HT1080 (cell line): ENCODE measurements at places on chromosomes 13 and 19. TPM values are rescaled to one million over a fixed set of nuclear protein-coding genes. Genes with fewer than 3 reads are reported as not detected.

GRIN2D gene
- 0.20 and 0.21 TPM in 2 replicates for total RNA-seq

TMEM150B gene
- not detected in 2 replicates for total RNA-seq

SYCN gene
- total RNA-seq = not detected in 2 replicates

ADGRE1 gene
- total RNA-seq = 0.20 and 0.26 TPM in 2 replicates

LRRC8E gene
- 11.7 and 14.2 TPM in 2 replicates for total RNA-seq

USPL1 gene
- 10.7 and 13.5 TPM in 2 replicates for total RNA-seq

ERICH6B gene
- total RNA-seq = not detected in 2 replicates

TNNT1 gene
- 28.7 and 33.4 TPM in 2 replicates for total RNA-seq

LILRA5 gene
- total RNA-seq = not detected in 2 replicates

ZNF575 gene
- total RNA-seq = not detected in 2 replicates

NLRP9 gene
- not detected in 2 replicates for total RNA-seq

IGFL1 gene
- total RNA-seq = not detected in 2 replicates

TINCR gene
- total RNA-seq = 0.10 TPM in 1 of 2 replicates, not detected in the other

LILRB2 gene
- total RNA-seq = not detected in 2 replicates

NKPD1 gene
- total RNA-seq = not detected in 2 replicates

THSD8 gene
- total RNA-seq = not detected in 2 replicates
